A549 treated with DMSO at 1 μM for 4 hours (cell line): ENCODE measurements at places on chromosomes 4 and X. TPM values are rescaled to one million over a fixed set of nuclear protein-coding genes. Genes with fewer than 3 reads are reported as not detected.

APELA gene
- total RNA-seq: not detected in 5 replicates

UNC5C gene
- 0.01 to 0.02 TPM in 2 of 5 replicates, not detected in the others for total RNA-seq

ZNF630 gene
- total RNA-seq: 0.31 to 0.47 TPM (median 0.34 TPM) in 5 replicates

CT45A1 gene
- not detected in 5 replicates for total RNA-seq

BMX gene
- not detected in 5 replicates for total RNA-seq

YY2 gene
- total RNA-seq: 2.0 to 3.1 TPM (median 2.4 TPM) in 5 replicates

GIMD1 gene
- not detected in 5 replicates for total RNA-seq
